ENCODE measurements at places on chromosomes 1 and 21.

DNA sequence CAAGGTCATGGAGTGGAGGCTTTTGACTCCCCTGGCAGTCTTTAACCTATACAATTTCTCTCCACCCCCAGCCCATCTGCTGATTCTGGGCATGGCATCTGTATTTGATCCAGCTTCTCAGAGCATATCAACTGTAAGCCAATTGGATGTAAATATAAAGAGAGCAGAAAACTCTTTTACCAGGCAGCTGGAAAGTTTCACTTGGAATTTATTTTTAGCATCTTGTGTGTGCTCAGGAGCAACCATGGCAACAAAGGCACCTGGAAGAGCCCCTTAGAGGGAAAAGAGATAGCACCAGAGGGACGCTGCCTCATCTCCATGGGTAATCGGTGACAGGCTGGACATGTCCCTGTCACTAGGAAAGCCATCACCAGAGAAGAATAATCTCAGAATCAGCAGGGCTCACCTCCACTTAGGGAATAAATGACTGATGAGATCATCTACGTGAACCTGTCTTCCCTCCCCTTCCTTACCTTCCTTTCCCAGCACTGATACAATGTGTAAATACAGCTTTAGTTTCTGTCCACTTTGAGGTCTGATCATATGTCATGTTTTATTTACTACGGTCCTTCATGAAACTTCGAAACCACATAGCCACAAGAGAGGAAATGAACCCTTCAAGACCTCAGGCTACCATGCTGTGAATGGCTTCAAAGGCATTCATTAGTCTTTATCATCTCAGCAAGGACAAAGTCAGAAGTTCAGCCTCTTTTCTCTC lies 25.3 kb upstream of the SIPA1L2 start:
- H3K4me3 ChIP-seq: no peak overlapping the region
- no peak overlapping the region for H3K27ac ChIP-seq
- DNase-seq: no peak
- no peaks in the 10 kb centered on the region for H3K36me3 ChIP-seq

DNA sequence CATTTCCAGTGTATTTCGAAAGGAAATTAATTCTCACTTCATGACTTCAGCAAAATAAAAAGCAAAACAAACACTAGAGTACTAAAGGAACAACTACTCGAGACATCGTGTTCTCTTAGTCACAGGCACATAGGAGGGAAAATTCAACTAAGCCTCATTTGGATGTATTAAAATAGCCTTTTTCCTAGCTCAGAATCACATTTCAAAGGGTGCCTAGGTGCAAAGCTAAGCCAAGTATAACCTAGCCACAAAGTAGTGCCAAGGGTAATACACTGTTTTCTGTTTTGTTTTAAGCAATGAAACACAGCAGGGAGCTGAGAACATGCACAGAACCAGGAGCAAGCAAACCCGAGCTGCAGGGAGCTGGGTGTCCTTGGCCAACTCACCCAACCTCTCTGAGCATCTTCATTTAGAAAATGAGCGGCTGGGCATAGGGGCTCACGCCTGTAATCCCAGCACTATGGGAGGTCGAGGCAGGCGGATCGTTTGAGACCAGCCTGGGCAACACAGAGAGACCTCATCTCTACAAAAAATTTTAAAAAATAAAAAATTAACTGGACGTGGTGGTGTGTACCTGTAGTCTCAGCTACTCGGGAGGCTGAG lies 26.6 kb upstream of the ACBD6 start:
- no peak overlapping the region for H3K4me3 ChIP-seq
- H3K4me1 ChIP-seq: no peaks in the 10 kb centered on the region
- DNase-seq: no peak

GRCh38 chr1:18875107-18875795 lies 15.8 kb upstream of the TAS1R2 start:
- no peaks in the 10 kb centered on the region for H3K27me3 ChIP-seq
- H3K4me1 ChIP-seq: no peaks in the 10 kb centered on the region
- H3K36me3 ChIP-seq: no peaks in the 10 kb centered on the region
- H3K4me3 ChIP-seq: no peak overlapping the region
- H3K27ac ChIP-seq: no peak overlapping the region
- DNase-seq: peak; percentile 73

GRCh38 chr1:244154872-244155531 lies 103.9 kb downstream of the ZBTB18 start:
- H3K4me3 ChIP-seq: no peak overlapping the region
- no peaks in the 10 kb centered on the region for H3K36me3 ChIP-seq
- H3K27ac ChIP-seq: no peak overlapping the region
- H3K4me1 ChIP-seq: no peaks in the 10 kb centered on the region
- H3K27me3 ChIP-seq: peaks cover 3% of the 10 kb centered on the region

DNA sequence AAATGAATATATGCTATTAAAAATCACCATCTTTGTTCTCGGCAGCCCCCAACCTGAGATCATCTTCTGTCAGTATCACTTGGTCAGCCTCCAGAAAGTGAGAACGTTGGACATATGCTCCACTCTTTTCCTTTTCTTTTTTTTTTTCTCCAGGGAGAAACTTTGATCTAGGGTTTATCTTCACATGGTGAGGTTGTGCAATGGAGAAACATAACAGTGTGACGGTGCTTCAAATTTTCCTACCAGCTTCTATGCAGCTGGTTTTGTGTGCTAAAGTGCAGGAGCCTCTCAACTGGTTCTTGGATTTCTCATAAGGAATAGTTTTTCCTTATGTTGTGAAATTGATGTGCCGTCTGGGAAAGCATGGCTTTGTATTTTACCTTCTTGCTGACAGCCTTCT lies 1202.9 kb downstream of the NCAM2 start:
- no peak overlapping the region for H3K4me3 ChIP-seq
- H3K36me3 ChIP-seq: no peaks in the 10 kb centered on the region
- no peaks in the 10 kb centered on the region for H3K4me1 ChIP-seq
- H3K27me3 ChIP-seq: no peaks in the 10 kb centered on the region
- DNase-seq: no peak

- DNase-seq: no peak
- H3K4me3 ChIP-seq: no peak overlapping the region
- no peaks in the 10 kb centered on the region for H3K36me3 ChIP-seq
Observed at GRCh38 chr1:82578086-82578726, 777.5 kb downstream of the ADGRL2 start.

DNA sequence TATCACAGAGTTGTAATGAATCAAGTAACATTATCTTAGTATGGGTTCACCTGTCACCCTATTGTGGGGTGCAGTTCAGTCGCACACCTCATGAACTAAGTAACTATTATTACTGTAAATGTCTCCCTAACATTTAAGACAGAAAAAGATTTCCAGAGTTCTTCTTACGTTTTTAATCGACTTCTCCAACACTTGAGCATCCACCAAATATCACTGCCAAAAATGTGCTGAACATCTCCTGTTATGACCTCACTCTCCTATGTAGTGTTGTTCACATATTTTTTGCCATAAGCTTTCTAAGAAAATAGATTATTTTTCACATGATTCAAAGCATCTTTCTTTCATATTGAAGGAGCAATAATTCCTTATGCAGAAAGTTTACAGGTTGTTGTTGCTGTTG lies 1.3 kb downstream of the TTLL7 start:
- no peak overlapping the region for H3K27ac ChIP-seq
- DNase-seq: no peak
- H3K4me1 ChIP-seq: peaks cover 18% of the 10 kb centered on the region
- peaks cover 40% of the 10 kb centered on the region for H3K27me3 ChIP-seq
- H3K4me3 ChIP-seq: no peak overlapping the region
- H3K36me3 ChIP-seq: no peaks in the 10 kb centered on the region

GRCh38 chr1:24437631-24438396 lies 22.2 kb downstream of the NIPAL3 start:
- H3K27me3 ChIP-seq: no peaks in the 10 kb centered on the region
- no peak overlapping the region for H3K4me3 ChIP-seq
- H3K4me1 ChIP-seq: no peaks in the 10 kb centered on the region

DNA sequence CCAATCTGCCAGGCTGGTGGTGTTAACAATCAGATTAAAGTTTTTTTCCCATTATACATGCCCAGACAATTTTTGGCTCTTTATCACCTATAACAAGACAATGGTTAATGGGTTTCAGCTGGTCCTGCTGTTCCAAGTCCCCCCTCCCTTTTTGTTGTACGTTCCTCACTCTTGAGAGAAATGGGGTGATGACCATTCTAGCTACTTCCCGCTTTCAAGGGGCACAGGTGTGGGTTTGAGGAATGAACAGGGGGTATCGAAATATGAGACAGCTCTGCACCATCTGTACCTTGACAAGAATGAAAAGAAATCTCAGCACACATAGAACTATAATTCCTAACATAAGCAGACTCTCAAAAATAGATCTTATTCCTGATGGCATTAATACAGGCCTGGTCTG lies 326.8 kb downstream of the PTPRU start:
- H3K27ac ChIP-seq: no peak overlapping the region
- DNase-seq: no peak
- H3K4me1 ChIP-seq: no peaks in the 10 kb centered on the region
- no peaks in the 10 kb centered on the region for H3K27me3 ChIP-seq

GRCh38 chr1:174580801-174581200 lies 133.0 kb downstream of the GPR52 start:
- H3K36me3 ChIP-seq: no peaks in the 10 kb centered on the region
- no peak overlapping the region for H3K27ac ChIP-seq
- H3K4me1 ChIP-seq: no peaks in the 10 kb centered on the region
- H3K27me3 ChIP-seq: no peaks in the 10 kb centered on the region
- no peak overlapping the region for H3K4me3 ChIP-seq

- no peaks in the 10 kb centered on the region for H3K27me3 ChIP-seq
- H3K4me3 ChIP-seq: no peak overlapping the region
- H3K27ac ChIP-seq: no peak overlapping the region
- H3K4me1 ChIP-seq: no peaks in the 10 kb centered on the region
- no peaks in the 10 kb centered on the region for H3K36me3 ChIP-seq
Observed at GRCh38 chr1:212491454-212491853, 58.7 kb downstream of the NENF start.

GRCh38 chr1:59976194-59977074 lies 49.9 kb upstream of the CYP2J2 start:
- no peak overlapping the region for H3K27ac ChIP-seq
- peaks cover 2% of the 10 kb centered on the region for H3K4me1 ChIP-seq
- no peak overlapping the region for H3K4me3 ChIP-seq
- H3K36me3 ChIP-seq: no peaks in the 10 kb centered on the region
- no peak for DNase-seq

DNA sequence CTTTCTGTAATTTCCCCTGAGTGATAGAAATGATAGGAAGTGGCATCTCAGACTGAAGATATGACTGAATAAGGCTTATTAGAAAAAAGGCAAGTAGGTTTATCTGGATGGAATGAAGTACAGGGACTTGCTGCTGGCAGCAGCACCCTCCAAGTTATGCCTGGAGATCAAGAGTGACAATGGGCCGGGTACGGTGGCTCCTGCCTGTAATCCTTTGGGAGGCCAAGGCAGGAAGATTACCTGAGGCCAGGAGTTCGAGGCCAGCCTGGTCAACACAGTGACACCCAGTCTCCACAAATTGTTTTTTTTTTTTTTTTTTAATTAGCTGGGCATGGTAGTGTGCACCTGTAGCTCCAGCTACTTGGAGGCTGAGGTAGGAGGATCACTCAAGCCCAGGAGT lies 87.8 kb downstream of the SCCPDH start:
- H3K27me3 ChIP-seq: no peaks in the 10 kb centered on the region
- H3K27ac ChIP-seq: no peak overlapping the region
- DNase-seq: no peak
- no peaks in the 10 kb centered on the region for H3K36me3 ChIP-seq
- no peak overlapping the region for H3K4me3 ChIP-seq

- H3K4me1 ChIP-seq: no peaks in the 10 kb centered on the region
- DNase-seq: no peak
- no peak overlapping the region for H3K4me3 ChIP-seq
- H3K27ac ChIP-seq: no peak overlapping the region
Observed at GRCh38 chr21:37337831-37338230, 28.7 kb upstream of the DYRK1A start.

- no peaks in the 10 kb centered on the region for H3K36me3 ChIP-seq
- no peak for DNase-seq
- H3K27me3 ChIP-seq: no peaks in the 10 kb centered on the region
- H3K4me3 ChIP-seq: no peak overlapping the region
- peaks cover 20% of the 10 kb centered on the region for H3K4me1 ChIP-seq
Observed at GRCh38 chr1:116166655-116167054, 55.5 kb downstream of the MAB21L3 start.

DNA sequence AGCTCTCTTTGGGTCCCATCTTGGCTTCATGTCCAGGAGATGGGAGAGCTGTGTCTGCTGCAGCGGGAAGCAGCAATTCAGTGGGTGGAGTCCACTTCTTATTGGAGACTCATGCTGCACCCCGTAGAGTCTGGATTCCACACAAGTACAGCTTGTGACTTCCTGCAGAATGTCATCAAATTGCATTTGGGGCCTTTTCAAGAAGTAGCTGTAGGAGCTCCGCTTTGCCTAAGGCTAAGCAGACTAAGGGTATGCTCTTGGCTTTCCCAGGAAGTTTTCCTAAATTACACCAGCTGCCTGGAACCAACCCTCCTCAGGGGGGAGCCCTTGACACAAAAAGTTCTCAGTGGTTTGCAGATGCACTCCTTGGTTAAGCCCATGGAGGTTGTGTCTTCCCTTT lies 5.7 kb upstream of the MOB3C start:
- no peak overlapping the region for H3K4me3 ChIP-seq
- no peak for DNase-seq

- no peak for DNase-seq
- no peaks in the 10 kb centered on the region for H3K4me1 ChIP-seq
Observed at GRCh38 chr1:14626869-14627607, 28.6 kb downstream of the KAZN start.

DNA sequence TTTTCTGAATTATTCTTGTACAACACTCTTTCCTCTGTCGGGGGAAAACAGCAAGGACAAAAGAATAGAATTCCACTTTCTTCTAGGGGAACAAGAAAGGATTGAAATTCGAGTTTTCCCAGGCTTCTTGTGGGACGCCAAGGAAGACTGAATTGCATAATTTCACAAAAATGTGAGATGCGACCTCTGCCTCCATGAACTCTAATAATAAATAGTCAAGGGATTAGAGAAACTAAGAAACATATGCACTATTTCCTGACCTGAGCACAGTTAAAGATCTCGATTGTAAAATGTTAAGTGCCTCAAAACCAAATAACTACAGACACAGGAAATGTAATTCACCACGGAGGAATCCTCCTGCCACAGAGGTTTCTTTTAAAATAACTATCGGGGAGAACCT lies 117.3 kb upstream of the MARK1 start:
- H3K27ac ChIP-seq: no peak overlapping the region
- H3K27me3 ChIP-seq: peaks cover 4% of the 10 kb centered on the region
- no peaks in the 10 kb centered on the region for H3K4me1 ChIP-seq
- no peak for DNase-seq

- no peaks in the 10 kb centered on the region for H3K27me3 ChIP-seq
- H3K4me1 ChIP-seq: no peaks in the 10 kb centered on the region
- no peak for DNase-seq
- no peak overlapping the region for H3K4me3 ChIP-seq
Observed at GRCh38 chr1:108815566-108815965, 41.3 kb downstream of the AKNAD1 start.

- H3K4me1 ChIP-seq: peaks cover 29% of the 10 kb centered on the region
- no peak overlapping the region for H3K27ac ChIP-seq
- H3K27me3 ChIP-seq: no peaks in the 10 kb centered on the region
- DNase-seq: no peak
- peaks cover 4% of the 10 kb centered on the region for H3K36me3 ChIP-seq
Observed at GRCh38 chr21:42254651-42255601, 36.0 kb downstream of the ABCG1 start.

GRCh38 chr1:103254691-103255090 lies 146.4 kb upstream of the COL11A1 start:
- DNase-seq: no peak
- no peaks in the 10 kb centered on the region for H3K36me3 ChIP-seq
- H3K4me3 ChIP-seq: no peak overlapping the region
- H3K27me3 ChIP-seq: no peaks in the 10 kb centered on the region
- H3K4me1 ChIP-seq: no peaks in the 10 kb centered on the region
- no peak overlapping the region for H3K27ac ChIP-seq

Data from CD4-positive, alpha-beta T cell (primary cell).